ENCODE measurements at places on chromosomes 2 and 18. TPM values are rescaled to one million over a fixed set of nuclear protein-coding genes. Genes with fewer than 3 reads are reported as not detected.

GRCh38 chr2:135636982-135637381, 104.7 kb upstream of the UBXN4 start:
- no peak for DNase-seq

- no peak for DNase-seq
These were observed 62.2 kb upstream of the POLE4 start for GRCh38 chr2:74896232-74896631.

- no peak for DNase-seq
These were observed 95.8 kb downstream of the TGOLN2 start for GRCh38 chr2:85231952-85232351.

DNA sequence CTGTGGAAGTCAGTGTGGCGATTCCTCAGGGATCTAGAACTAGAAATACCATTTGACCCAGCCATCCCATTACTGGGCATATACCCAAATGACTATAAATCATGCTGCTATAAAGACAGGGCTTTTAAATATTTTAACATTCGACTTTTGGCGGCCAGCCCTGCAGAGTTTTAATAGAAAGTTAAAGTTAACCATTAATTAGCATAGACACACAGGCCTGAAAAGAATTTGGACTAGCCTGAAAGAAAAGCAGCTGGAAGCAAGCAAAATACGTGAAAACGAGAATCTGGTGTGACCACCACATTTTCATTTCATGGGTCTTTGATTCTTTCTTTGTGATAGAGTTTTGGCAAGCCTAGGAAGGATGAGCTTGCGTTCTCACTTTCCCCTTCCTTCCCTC, 184.0 kb downstream of the SCG2 start:
- no peak for DNase-seq

GRCh38 chr2:101675512-101675911, 22.0 kb upstream of the MAP4K4 start:
- DNase-seq, result no peak

GRCh38 chr2:43675646-43676321, 445 bp downstream of the C1GALT1C1L start:
- DNase-seq, result no peak

DNA sequence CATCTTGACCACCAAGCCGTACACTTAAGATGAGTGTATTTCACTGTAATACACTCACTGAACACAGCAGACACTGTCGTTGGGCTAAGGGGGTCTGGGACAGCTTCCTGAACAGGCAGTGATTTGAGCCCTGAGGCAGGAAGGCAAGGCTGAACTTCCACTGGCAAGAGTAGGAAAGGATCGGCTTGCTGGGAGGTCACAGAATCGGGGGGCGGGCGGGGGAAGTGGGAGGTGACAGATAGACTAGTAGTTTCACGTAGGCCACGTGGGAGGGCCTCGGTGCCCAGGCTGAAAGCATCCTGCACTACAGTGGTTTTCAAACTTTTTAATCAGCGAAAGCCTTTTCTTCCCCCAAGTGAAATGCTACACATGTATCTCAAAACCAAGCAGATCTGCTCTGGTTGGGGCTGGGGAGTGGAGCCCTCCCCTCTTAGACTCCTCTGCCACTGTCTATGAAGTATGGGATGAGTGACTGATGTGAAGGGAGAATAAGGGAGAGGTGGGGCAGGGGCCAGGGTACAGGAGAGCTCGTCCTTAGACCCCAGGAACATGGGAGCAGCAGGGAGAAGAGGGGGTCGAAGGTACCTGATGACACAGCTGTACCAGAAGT, 8.6 kb downstream of the PARD6G start:
- no peak for DNase-seq

GRCh38 chr2:166485558-166486178, 8.4 kb downstream of the SCN7A start:
- DNase-seq, result no peak

GRCh38 chr2:165499131-165499530, 29.6 kb downstream of the CSRNP3 start:
- no peak for DNase-seq

B4GALT6 gene
- total RNA-seq, result 23.6 TPM

DPP10 gene
- total RNA-seq, result not detected

GALNT14 gene
- not detected for total RNA-seq

CGREF1 gene
- 1.4 TPM for total RNA-seq

KRTCAP3 gene
- 6.1 TPM for total RNA-seq

IL36G gene
- total RNA-seq, result not detected
